ENCODE measurements at places on chromosomes 2 and 18.

DNA sequence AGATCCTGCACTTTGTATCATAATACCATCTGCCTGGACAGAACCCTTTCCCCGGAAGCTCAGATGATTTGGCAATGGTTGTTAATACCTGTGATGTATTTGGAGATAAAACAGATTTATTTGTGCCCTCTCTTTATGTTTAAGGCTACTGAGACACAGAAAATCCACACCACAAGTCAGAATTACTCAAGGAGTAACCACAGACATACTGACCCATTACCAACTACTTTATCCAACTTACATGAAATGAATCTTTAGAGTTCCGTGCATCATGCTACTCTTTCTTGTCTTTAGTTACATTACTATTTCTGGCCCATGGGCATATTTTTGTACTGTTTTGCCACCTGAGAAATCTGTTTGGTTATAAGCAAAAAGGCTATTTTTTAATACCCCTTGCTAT, 384.0 kb downstream of the STK39 start:
- DNase-seq, result no peak

- no peak for DNase-seq
Observed at GRCh38 chr2:181468811-181469210, 11.6 kb downstream of the ITGA4 start.

GRCh38 chr18:23689616-23690504, 607 bp downstream of the LAMA3 start:
- DNase-seq, result no peak

DNA sequence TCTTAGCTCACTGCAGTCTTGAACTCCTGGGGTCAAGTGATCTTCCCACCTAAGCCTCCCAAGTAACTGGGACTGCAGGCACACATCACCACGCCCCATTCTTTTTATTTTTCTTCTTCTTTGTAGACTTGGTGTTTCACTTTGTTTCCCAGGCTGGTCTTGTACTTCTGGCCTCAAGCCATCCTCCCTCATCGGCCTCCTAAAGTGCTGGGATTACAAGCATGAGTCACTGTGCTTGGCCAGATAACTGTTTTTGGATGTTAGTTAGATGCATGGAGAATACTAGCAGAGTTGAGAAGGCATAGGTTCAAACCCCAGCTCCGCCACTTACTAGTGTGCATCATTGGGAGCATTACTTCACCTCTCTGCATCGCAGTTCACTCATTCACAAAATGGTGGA, 88.3 kb downstream of the TXNL1 start:
- no peak for DNase-seq

DNA sequence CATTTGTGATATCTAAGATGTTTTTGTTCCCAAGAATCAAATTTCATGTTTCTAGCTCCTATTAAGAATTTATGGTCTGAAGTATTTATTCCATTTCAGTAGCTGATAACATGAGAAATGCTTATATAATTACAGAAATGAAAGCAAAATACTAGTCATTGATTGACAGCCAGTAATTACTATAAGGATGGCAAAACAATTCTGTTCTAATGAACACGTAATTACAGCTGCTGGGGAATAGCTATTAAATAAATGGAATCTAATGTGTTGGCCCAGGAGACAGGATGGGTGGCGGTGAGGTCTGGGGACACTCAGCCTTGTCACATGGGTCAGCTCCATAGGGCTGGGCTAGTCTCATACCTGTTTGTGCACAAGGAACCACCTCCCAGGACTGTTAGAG, 263.5 kb downstream of the FHOD3 start:
- no peak for DNase-seq

All from hypothalamus (tissue), 51 donors.